ENCODE measurements at places on chromosomes 1 and 21. TPM values are rescaled to one million over a fixed set of nuclear protein-coding genes. Genes with fewer than 3 reads are reported as not detected.

DNA sequence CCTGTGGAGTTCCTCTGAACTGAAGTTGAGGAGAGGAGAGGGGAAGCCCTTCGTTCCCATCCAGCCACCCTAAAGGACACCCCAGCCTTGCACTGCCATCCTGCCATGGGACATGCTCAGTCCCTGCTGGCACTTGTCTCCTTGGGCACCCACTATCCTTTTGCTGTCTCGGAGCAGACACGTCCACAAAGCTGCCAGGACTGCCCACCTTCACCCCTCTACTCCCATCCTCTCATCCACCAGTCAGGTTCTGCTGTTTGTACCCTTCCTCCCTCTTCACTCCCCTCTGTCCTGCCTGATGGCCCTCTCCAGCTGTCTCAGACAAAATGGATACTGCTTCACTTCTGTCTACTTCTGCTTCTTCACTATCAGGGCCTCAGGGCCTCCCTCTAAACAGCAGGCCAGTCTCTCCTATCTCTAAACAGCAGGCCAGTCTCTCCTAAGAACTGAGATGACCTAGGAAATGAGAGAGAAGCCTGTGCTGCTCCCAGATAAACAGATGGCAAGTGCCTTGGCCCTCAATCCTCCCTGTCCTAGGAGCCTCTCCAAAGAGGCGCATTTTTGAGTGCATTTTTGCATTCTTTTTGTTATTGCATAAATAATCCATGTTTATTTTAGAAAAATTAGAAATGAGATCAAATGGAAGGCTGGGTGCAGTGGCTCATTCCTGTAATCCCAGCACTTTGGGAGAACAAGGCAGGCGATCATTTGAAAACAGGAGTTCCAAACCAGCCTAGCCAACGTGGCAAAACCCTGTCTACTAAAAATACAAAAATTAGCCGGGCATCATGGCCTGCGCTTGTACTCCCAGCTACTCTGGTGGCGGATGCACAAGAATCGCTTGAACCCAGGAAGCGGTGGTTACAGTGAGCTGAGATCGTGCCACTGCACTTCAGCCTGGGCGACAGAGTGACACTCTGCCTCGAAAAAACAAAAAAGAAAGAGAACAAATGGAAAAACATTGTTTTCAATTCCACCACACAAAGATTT lies 4.4 kb upstream of the PYCR2 start:
- DNase-seq: no peak

DNA sequence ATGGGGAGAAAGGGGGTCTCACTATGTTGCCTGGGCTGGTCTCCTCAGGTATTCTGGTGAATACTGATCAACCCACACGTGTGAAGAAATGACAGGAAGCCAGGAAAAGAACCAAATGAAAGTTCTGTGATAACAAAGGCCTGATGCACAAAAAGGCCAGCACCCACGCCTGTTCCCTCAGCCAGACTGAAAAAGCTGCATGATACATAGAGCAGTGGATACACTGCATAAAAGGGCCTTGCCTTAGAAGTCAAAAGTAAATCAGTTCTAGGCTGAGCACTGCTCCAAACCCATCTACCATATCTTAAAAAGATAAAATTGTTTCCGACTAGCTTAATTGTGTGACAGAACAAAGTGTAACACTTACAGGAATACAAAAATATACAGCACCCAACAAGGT lies 36.9 kb upstream of the PSMG1 start:
- no peak for DNase-seq

DNA sequence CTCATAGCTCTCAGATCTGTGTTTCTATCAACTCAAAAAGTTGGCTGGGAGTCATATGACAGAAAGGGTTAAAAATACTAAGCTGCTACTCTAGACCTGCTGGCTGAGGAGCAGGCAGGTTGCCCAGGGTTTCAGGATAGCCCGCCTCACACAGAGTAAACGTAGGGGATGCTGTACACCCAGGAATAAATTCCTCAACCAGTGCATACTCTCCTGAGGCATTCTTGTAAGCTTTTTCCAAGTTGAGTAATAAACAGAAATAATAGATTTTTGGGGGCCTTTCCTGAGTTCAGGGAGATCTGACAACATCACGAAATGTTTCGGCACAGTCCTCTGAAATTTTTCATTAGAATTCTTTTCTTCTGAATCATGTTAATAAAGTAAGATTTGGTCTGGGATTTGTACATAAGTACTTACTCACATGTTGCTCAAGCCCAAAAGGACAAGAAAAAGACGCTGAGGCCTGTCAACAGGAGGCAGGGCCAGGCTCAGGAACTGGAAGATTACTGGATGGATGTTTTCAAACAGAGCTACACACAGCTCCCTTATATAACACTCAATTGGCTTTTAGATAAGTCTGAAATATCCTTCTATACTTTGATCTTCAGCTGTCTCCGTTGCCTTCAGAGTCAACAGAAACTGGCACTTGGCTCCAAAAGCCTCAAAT lies 41.0 kb downstream of the TGFBR3 start:
- no peak for DNase-seq

ITLN2 gene
- polyA plus RNA-seq: 0.37 TPM

DNA sequence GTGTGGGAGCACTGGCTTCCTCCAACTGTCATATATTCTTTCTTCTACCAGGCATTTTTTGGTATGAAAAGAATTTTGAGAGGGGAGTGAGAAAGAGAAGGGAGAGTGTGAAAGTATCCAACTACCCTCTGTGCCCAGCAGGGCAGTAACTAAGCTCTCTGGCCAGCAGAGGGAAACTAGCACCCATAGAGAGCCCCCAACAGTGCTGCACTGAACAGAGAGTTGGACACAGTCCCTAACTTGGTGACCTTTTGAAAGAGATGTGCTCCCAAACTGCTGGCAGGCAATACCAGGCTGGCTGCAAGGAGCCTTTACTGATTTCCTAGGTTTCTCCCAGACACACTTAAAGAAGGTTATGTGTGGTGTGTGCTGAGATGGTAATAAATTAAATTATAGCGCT lies 118.8 kb upstream of the PBX1 start:
- DNase-seq: no peak

- DNase-seq: no peak
Observed at GRCh38 chr1:5500541-5500940, 491.7 kb downstream of the NPHP4 start.

GRCh38 chr21:31107871-31108270 lies 69.6 kb upstream of the KRTAP19-8 start:
- no peak for DNase-seq

- DNase-seq: no peak
Observed at GRCh38 chr1:33683913-33684312, 180.0 kb upstream of the HMGB4 start.

PDZK1 gene
- 0.18 TPM for polyA plus RNA-seq

- no peak for DNase-seq
Observed at GRCh38 chr1:61642475-61643232, 82.3 kb downstream of the TM2D1 start.

NTRK1 gene
- 1.0 TPM for polyA plus RNA-seq
